Activated CD4-positive, alpha-beta T cell treated with anti-CD3 and anti-CD28 coated beads, Interleukin-2, amount 10 ng/mL, durations not matched to agents 7 days and 5 days (primary cell): ENCODE measurements at places on chromosomes 4 and X.
A peak's percentile ranks its signal among the peaks of the same experiment; 100 is the strongest.

DNA sequence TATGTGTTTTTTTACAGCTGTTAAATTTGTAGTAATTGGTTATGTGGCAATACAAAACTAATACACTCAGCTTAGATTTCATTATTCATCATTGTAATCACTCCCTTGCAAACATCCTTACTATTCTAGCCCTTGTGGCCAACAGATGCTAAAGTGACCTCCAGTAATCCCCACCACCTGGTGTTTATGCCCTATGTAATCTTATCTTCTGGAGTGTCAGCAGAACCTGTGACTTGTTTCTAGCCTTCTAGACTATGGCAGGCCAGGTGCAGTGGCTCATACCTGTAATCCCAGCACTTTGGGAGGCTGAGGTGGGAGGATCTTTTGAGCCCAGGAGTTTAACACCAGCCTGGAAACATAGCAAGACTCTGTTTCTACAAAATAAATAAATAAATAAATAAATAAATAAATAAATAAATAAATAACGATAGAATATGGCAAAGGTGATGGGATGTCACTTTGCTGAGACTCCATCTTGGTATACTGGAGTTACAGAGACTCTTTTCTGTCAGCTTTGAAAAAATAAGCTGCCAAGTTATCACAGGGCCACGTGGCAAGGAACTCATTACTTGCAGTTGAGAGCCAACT lies 12.3 kb upstream of the TSR2 start:
- DNase-seq = no peak

DNA sequence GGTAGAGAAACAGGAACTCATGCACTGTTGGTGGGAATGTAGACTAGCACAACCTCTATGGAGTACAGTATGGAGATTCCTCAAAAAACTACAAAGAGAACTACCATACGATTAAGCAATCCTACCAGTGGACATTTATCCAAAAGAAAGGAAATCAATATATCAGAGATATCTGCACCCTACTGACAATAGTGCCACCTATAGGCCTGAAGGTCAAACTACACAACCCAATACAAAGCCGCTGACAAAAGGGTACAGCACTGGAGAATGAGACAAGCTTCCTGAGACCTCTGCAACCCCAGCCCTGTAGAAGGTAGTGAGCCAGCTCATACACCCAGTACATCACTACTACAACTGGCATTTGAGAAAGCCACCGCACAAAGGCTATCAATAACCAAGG lies 67.1 kb downstream of the CBR4 start:
- peak; percentile 9 for DNase-seq

GRCh38 chr4:131113273-131113672 lies 2017.3 kb downstream of the C4orf33 start:
- DNase-seq = no peak

DNA sequence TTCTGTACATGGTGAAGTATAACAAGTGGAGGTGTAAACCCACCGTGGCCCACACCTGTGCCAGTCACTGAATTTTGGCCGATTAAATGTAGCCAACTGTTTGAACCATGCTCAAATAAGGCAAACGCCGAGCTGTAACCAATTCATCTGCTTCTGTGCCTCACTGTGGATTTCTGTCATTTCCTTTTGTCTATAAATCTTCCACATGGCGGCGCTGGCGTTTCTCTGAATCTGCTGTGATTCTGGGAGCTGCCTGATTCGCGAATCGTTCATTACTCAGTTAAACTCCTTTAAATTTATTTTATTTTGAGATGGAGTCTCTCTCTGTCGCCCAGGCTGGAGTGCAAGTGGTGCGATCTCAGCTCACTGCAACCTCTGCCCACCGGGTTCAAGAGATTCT lies 19.2 kb downstream of the SUPT20HL2 start:
- peak; percentile 49 for DNase-seq

GRCh38 chr4:8328456-8328855 lies 58.9 kb downstream of the HTRA3 start:
- no peak for DNase-seq

DNA sequence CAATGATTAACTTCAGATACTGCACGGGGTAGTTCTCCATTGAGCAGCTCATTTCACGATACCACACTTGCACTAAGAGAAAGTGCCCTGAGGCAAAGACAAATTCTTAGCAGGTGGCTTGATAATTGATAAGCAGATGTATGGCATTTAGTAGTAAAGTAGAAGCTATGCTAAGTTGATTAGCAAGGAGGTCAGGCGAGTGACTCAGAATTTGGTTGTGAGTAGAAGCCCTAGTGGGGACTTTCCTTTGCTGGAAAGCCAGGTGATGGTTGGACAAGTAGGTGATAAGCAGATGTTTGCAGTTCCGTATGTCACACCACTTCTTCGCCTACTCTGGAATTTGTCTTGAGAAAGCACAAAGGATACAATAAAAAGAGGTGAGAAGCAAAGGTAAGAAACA lies 58.7 kb downstream of the TLL1 start:
- DNase-seq = no peak

DNA sequence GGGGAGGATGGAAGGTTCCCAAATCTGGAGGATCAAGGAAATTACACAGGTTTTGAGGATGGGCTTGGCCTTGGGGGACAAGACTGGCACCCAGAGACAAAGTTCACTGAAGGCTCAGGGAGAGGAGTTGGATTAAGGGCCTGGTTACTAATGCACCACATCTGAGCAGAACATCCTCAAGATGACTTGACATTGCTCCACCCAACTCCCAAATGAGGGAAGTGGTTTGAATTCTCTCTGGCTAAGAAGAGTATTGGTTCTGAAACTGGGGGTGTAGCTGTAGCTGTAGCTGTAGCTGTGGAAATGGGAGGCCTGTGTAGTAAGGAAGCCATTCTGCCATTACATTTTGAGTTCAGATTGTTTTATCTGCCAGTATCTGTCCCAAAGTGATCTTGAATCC lies 129.4 kb downstream of the RASL11B start:
- DNase-seq = no peak

- DNase-seq = no peak
These were observed 28.3 kb downstream of the NBDY start for GRCh38 chrX:56757327-56757726.

GRCh38 chr4:27463816-27464215 lies 603.2 kb downstream of the STIM2 start:
- DNase-seq = no peak

GRCh38 chrX:115894087-115894486 lies 276.5 kb upstream of the AGTR2 start:
- no peak for DNase-seq

DNA sequence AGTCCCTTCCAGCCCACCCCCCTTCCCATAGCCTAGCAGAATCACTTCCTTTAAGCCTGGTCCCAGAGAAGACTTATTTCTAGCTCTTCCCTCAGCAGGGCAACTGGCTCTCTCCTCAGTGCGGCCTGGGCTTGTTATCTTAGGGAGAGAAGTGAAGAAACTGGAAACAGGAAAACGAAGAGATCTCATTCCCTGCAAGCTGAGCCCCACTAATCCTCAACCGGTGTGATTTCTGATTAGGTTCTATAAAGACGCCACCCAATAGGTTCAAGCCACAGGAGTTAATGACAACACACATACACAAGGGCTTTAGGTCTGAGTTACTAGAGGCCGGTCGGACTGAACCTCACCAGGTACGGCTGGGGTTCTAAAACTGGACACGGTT lies 3.2 kb downstream of the GSX2 start:
- no peak for DNase-seq

DNA sequence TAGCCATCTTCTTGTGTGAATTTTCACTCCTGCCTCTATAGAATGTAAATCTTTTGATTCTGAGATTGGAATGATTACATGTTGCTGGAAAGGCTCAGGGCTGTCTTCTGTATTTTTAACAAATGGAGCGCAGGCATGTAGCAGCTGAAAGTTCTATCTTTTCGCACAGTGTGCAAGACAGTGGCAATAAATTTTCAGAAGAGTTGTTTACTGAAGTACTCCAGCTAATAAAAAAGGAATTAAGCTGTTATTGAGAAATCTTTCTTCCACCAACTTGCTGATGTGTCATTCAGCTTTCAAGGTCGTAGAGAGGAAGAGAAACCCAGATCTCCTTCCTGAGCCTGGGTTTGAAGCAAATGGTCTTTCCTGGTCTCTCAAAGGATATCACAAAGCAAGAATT lies 122.0 kb upstream of the PUDP start:
- DNase-seq = no peak

DNA sequence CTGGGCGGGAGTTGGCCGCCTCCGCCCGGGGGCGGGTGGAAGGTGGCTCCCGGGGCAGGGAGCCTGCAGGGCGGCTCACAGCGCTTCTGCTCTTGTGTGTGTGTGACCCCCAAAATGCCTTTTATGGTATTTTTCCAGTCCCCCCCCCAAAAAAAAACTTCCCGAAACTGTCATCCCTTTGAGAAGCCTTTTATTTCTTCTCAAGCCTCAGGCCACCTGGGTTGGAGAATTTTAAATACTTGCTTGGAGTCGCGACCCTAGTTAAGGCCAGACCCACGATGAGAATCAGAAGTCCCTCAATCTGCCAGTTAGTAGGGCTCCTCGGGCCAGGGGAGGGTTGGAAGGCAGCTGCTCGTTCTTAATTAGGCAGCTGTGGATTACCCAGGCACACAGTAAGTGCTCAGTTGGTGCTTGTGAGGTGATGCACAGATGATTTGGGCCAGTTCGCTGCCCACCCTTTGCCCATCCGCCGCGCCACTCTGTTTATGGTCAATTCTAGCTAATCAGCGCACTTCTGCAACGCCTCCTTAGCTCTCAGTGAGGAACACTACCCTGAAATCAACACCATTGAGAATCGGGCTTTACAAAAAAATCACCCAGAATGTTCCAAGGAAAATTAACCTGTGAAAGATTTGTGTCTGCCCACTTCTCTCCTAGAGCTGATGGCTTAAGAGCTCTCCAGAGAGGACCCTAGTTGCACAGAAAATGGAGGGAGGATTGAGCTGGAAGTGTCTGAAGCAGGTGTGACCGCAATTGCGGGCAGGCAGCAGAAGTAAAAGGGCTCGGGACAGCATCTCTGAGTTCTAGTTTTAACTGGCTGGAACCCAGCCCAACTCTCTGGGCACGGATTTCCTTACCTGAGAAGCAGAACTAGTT lies 648 bp upstream of the SCD5 start:
- no peak for DNase-seq

DNA sequence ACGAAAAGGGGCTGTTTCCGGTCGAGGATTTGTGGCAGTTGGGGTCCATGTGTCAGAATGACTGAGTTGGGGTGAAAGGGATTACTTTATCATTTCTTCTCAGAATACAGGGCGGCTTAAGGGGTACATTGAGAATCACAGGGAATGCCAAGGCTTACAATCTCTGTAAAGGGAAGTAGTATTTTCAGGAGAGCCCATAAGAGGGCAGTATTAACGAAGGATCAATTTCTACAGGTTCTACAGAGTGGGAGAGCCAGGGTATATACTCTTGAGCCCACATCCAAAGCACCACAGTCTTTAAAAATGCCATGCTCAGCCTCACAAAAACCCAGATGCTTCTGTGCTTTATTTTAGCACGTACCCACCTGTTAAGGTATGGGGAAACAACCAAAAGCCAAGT lies 67.7 kb upstream of the ZXDA start:
- DNase-seq = no peak

- no peak for DNase-seq
These were observed 36.4 kb upstream of the LCORL start for GRCh38 chr4:18057821-18058533.

- DNase-seq = peak; percentile 53
These were observed 5.9 kb downstream of the APOO start for GRCh38 chrX:23901805-23902204.

- no peak for DNase-seq
These were observed 38.2 kb downstream of the CSN3 start for GRCh38 chr4:70280567-70280966.
